LoVo (cell line): ENCODE measurements at places on chromosomes 13 and 19.

DNA sequence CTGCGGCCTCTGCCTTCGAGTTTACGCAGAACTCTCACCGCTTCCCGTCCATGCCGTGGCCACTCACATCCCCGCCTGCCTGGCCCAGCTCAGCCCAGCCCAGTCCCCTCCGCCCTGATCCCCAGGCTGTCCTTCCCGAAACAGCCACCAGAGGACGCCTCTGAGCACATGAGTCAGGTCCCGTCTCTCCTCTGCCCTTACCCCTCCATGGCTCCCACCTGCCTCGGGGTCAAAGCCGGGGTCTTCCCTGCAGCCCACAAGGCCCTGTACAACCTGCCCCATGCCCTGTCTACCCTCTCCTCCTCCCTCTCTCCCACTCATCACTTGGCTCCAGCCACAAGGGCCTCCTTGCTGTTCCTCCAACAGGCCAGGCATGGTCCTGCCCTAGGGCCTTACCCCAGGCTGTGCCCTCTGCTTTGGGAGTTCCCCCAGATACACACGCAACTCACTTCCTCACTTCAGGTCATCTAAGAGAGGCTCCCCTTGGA is 8.1 kb upstream of the SEMA6B start:
- no peak for DNase-seq

DNA sequence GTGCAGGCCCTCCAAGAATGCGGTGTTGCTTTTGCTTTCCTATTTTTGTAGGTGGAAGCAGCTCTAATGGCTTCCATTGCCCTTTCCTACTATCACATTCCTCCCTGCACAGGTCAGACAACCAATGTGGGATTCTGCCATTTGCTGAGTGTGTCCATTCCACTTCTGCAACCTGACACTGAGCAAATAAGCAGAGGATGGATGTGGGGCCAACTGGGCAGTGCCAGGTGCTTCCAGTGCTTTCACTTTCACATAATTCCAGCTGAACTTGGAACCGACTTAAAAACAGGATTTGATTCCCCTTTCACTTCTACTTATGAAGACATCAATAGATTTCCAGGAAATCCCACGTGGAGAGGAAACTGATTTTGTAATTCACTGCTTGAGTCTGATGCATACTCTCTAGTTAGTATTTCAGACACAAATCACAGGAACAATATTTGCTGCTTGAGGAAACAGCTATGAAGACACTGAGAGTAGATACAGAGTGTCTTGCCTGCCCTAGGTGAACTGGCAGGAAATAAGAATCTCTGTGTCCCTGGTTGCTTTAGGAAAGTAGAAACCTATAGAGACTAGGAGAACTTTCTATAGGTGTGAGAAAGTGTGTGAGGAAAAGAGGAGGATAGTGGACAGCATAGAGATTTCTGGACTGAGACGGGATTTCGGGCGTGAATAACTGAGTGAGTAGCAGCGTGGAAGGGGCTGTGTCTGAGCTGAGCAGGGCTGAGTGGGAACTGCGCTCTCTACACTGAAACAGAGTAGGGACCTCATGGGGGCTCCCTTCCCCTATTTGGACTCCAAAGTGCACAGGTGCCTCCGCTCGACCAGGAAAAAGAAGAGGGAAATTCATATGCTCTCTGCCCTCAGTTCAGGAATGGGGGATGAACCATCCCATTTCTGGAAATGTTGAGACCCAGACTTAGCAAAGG is 22.5 kb downstream of the LGALS16 start:
- peak; percentile 5 for DNase-seq

GRCh38 chr13:112784811-112785482 is 95.1 kb downstream of the ATP11A start:
- no peak for DNase-seq

DNA sequence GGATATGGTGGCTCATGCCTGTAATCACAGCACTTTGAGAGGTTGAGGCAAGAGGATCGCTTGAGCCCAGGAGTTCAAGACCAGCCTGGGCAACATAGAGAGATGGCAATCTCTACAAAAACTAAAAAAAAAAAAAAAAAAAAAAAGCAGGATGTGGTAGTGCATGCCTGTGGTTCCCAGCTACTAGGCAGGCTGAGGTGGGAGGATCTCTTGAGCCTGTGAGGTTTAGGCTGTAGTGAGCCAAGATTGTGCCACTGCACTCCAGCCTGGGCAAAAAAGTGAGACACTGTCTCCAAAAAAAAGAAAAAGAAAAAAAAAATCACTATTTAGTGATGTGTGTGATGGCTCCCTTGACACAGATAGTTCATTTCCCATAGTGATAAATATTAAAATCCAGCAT is 365.0 kb upstream of the NBEA start:
- DNase-seq = no peak

DNA sequence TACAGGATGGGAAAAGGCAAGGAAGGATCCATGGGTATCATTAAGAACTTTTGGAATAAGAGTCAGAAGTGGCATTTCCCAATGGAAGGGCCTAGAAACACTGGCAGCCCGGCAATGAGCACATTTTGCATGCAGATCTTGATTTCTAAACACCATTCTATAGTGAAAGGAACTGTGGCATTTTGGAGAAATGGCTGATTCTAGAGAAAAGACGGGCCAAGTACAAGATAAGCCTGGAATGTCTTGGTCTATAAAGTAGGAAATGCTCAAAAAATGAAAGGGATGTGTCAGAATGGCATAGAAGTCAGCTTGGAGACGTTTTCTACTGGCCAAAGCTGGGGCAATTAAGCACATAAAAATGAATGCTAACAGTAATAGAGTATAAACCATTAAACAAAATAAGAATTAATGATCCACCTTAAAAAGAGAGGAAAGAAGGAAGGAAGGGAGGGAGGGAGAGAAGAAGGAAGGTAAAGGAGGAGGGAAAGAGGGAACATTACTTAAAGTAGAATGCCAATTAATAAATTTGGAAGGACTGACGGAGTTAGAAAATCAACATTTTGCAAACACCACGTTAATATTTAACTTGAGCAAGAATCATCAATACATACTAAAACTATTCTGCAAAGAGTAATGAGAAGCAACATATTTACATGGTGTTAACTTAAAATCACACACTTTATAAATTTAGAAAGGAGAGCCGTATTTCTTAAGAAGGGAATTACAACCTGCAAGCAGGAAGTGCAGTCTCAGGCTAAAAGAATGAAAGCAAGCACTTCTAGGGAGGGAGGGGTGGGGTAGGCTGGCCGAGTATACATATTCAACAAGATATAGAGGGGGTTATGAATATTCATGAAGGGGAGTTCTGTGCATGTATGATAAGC is 78.9 kb downstream of the ANKRD10 start:
- DNase-seq = no peak

- no peak for DNase-seq
These were observed 17.7 kb downstream of the CCDC122 start for GRCh38 chr13:43861863-43862262.

- DNase-seq = no peak
These were observed 44.3 kb upstream of the C19orf12 start for GRCh38 chr19:29759359-29759758.

GRCh38 chr13:33351319-33351718 is 65.8 kb upstream of the STARD13 start:
- DNase-seq = no peak

DNA sequence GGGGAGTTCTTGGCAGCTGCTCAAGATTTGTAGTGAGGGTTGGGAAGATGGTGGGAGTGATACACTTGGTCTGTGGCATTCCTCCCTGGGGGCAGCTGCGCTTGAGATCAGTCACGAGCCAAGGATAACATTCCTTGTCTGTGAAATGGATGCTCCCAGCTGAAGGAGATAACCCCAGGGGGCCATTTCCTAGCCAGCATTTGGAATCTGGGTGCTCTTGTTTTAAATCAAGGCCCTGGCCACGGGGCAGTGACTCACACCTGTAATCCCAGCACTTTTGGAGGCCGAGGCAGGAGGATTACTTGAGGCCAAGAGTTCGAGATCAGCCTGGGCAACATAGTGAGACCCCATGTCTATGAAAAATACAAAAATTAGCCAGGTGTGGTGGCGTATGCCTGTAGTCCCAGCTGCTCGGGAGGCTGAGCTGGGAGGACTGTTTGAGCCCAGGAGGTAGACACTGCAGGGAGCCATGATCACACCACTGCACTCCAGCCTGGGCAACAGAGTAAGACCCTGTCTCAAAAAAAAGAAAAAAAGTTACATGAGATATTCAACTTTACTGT is 4.6 kb downstream of the PKN1 start:
- no peak for DNase-seq

DNA sequence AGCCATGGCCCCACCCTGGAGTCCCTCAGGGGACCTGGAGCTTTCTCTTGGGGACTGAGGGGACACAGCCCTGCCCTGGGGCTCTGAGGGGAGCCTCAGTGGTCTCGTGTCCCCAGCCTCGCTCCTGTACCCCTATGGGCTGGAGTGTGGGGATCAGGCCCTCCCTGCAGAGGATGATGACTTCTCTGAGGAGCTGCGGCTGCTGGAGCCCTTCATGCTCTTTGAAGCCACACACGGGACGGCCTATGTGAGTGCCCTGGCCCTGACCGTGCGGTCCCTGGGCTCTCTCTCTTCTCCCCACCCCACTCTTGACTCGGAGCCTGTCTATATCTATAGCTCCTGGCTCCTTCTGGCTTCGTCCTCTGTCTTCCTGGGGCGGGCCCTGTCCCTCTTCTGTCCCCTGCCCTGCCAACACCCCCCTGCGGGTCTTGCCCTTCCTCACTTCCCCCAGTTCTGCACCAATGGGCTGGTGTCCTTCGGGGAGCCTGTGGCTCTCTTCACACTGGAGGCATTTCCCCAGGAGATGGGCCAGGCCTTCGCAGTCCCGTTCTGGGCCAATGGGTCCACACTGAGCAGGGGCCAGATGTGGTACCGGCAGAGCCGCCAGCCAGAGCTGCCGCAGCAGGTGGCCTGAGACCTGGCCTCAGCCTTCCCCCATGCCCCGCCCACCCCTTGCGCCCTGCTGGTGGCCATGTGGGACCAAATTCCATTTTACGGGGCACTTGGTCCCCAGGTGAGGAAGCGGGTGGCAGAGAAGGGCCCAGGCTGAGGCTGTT is 33.1 kb downstream of the HPN start:
- DNase-seq = no peak

DNA sequence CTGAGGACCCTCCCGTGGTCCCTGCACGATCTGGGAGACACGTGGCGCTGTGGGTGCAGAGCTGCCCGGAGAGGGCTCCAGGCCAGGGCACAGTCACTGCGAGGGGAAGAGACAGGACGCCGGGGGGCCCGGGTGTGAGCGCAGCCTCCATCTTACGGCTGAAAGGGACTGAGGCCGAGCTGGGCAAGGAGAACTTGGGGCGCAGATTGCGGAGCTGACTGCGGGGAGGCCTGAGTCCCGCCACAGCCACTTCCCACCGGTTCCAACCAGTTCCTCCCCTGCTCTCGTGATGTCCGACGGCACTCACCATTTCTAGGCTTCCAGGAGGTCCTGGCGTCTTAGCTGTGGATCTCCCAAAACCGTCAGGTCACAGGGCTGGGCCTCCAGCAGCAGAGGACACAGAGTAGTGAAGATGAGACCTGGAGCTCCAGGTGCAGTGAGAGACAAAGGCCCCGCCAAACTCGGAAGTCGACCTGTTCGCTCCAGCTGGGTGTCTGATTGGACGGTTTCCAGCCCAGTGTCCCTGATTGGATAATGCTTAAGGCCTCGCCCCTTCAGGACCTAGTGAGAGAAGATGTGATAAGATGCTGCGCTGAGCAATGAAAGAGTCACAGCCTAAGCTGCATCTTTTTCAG is 4.8 kb upstream of the ZNF253 start:
- DNase-seq = no peak

- no peak for DNase-seq
These were observed 55.4 kb downstream of the CHST8 start for GRCh38 chr19:33676999-33677665.

DNA sequence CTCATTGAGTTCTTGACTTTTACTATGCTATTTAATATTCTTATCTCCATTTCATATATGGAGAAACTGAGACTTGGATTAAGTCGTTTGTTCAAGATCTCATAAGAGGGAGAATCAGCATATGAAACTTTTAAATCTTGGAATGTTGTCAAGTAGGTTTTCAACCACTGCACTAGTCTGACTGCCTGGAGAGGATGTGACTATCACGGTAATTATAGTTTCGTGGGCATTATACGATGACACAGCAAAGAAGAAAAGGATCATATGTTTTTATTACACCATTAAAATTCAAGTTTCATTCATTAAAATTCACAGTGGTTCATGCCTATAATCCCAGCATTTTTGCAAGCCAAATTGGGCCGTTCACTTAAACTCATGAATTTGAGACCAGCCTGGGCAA is 555.2 kb downstream of the SLITRK1 start:
- DNase-seq = no peak

- DNase-seq = no peak
These were observed 20.8 kb downstream of the DPF1 start for GRCh38 chr19:38203197-38203596.

- DNase-seq = no peak
These were observed 77.2 kb downstream of the TBC1D4 start for GRCh38 chr13:75404726-75405125.

- DNase-seq = no peak
These were observed 147.0 kb upstream of the RNF113B start for GRCh38 chr13:98324105-98324504.

DNA sequence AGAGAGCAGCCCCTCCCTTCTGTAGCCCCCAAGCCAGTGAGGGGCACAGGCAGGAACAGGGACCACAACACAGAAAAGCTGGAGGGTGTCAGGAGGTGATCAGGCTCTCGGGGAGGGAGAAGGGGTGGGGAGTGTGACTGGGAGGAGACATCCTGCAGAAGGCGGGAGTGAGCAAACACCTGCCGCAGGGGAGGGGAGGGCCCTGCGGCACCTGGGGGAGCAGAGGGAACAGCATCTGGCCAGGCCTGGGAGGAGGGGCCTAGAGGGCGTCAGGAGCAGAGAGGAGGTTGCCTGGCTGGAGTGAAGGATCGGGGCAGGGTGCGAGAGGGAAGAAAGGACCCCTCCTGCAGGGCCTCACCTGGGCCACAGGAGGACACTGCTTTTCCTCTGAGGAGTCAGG is 4.2 kb downstream of the KLK3 start:
- no peak for DNase-seq

- no peak for DNase-seq
These were observed 673.8 kb downstream of the PCDH9 start for GRCh38 chr13:66556306-66556705.

DNA sequence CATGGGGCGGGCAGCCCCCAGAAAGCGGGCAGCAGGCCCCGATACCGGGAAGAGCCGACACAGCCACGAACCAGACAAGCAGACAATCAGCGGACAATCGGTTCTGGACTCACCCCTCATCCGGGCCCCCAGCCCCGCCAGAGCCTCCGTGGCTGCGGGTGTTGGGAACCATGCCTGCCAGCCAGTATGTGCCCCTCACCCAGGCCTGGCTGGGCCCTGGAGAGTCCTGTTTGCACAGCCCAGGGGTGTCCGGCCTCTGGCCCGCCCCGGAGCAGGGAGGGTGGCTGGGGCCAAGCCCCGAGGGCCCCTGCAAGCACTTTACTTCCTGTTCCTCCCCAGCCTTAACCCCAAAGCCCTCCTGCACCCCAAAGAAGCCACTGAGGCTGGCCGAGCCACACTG is 7.8 kb downstream of the PODNL1 start:
- no peak for DNase-seq

- no peak for DNase-seq
These were observed 637 bp upstream of the PNMA8B start for GRCh38 chr19:46496304-46496703.
